Cortex of kidney (tissue), 1 donor: ENCODE measurements at places on chromosomes 6 and 20.

- no peak for DNase-seq
These were observed 211.6 kb upstream of the MARCKS start for GRCh38 chr6:113645576-113645970.

GRCh38 chr20:11982289-11982954, 64.7 kb downstream of the BTBD3 start:
- no peak for DNase-seq

DNA sequence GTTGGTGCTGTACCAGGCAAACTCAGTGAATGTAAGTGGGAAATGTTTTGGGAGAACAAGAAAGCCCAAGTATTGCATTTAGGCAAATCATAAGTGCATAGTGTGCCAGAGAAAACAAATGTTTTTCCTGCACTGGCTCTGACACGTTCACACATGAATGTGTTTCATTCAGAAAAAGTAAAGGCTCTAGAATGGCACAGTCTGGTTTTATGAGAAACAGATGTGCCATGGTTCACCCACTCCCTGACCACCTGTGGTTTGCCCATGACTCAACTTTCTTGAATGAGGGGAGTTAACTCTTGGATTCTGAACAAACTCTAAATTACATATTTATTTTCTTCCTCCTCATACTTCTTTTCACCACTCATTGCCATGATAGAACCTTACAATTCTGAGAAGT, 126.9 kb downstream of the KCNQ5 start:
- no peak for DNase-seq

DNA sequence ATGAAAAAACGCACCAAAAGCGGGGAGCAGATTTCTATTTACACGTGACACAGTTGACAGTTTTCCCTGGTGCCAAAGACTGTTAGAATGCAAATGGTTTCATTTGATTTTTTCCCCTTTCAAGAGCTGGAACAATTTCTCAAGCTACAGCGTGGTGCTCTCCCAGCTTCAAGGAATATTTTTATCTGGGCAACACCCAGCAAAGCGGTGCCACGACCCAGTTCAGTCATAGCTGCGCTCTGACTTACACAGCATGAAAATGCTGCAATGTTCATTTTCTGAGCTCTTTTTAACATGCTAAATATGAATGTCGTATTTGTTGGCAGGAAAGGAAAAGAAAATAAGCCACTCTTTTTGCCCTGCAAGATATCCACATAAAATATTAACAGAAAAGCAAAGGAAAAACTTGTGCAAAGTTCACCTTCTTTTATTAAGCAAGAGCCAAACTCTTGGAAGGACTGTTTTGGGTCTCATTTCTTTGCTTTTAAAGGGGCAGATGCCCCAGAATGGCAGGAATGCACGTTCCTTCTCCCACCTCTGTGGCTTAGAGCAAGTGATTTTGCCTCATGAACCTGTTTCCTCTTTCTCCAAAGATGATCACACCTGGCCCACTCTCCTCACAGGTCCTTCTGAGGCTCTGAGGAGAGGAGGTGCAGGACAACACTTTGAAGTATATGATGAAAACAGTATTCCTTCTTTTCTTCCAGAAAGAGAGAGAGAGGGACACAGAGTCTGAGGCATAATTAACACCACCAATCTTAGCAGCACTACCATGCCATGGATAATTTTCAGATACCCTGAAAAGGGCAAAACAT, 47.0 kb downstream of the TTI1 start:
- DNase-seq = no peak

GRCh38 chr6:126447367-126447766, 107.5 kb downstream of the CENPW start:
- no peak for DNase-seq
